ENCODE measurements at places on chromosomes 1 and 21.

DNA sequence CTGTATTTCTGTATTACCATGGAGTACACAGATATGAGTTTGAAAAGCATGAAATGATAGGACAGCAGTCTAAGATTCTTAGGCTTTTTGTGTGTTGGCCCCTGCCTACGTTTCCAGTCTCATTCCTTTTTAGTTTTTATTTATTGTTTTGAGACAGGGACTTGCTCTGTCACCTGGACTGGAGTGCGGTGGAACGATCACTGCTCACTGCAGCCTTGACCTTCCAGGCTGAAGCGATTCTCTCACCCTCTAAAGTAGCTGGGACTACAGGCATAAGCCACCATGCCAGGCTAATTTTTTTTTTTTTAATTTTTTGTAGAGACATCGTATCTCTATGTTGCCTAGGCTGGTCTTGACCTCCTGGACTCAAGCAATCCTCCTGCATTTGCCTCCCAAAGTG lies 3.8 kb downstream of the RAVER2 start:
- no peak for DNase-seq

GRCh38 chr1:59635097-59635496 lies 179.7 kb upstream of the HOOK1 start:
- DNase-seq = no peak

DNA sequence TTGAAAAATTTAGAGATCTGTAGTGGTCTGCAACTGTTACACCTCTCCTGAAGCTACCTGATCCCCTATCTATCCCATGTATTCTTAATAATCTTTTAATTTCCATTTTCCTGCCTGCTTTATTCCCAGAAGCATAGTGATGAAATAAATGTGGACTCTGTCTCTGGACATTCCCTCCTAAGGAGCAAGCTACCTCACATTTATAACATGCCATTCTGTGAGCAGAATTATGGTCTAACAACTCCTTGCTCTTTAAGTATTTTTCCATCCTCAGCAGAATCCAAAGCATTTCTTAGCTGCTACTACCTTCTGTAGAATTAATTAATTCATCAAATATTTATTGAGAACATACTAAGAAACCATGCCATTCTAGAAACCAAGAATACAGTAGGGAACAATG lies 15.1 kb downstream of the CRP start:
- DNase-seq = no peak

DNA sequence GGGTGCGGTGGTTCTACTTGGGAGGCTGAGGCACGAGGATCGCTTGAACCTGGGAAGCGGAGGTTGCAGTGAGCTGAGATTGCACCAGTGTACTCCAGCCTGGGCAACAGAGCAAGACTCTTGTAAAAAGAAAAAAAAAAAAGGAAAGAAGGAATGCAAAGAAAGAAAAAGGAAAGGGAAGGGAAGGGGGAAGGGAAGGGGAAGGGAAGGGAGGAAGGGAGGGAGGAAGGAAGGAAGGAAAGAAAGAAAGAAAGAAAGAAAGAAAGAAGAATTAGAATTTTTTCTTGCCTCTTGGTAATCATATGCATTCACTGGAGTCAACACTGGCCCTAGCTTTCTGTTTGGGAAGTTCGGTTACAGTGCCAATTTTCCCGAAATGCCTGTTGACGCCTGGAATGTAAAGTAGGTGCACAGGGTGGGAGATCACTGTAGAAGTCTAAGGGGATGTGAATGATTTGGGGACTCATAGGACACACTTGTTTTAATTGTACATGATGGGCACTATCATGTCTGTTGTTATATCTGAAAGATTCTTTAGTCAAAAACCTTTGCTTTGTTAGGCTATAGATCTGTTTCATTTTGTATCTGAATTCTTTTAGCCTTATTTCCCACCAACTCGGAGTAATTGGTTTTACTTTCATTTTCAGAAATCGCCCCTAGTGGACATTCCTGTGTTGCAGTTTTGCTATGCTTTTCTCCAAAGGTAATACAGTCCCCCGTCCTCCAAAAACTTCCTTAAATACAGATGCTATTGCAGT lies 59.8 kb upstream of the MORC3 start:
- peak; percentile 71 for DNase-seq

DNA sequence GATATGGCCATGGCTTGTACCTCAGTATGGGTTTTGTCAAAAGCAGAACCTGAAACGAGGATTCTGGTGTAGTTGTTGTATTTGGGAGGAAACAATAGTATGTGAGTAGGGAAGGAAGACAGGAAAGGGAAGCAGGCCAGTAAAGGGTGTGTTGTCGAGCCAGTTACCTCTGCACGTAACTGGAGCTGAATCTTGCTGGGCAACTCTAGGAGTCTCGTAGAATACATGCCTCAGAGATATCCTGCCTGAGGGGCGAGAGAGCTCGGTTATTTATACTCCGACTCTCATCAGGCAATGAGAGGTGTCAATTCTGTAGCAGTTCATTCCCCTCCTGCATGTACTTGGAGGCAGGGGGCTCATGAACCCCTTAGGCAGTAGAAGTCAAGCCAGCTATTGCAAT lies 45.9 kb upstream of the KIF26B start:
- no peak for DNase-seq

DNA sequence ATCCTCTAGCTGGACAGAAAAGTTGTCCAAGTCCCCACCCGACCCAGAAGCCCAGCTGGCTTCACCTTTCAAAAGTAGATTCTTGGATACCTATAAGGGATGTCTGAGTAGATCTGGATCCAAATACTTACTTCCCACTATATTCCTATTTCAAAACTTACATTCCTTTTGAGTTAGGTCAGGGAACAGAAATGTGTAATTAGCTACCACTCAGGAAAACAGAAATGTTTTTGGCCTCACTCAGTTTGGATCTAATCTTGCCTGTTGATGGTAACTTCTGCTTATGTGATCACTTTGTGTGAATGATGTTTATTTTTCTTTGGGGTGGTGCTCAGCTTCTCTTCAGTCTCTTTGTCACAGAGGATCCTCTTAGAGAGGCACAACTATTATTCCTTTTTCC lies 814.4 kb upstream of the RGS18 start:
- DNase-seq = peak; percentile 73

DNA sequence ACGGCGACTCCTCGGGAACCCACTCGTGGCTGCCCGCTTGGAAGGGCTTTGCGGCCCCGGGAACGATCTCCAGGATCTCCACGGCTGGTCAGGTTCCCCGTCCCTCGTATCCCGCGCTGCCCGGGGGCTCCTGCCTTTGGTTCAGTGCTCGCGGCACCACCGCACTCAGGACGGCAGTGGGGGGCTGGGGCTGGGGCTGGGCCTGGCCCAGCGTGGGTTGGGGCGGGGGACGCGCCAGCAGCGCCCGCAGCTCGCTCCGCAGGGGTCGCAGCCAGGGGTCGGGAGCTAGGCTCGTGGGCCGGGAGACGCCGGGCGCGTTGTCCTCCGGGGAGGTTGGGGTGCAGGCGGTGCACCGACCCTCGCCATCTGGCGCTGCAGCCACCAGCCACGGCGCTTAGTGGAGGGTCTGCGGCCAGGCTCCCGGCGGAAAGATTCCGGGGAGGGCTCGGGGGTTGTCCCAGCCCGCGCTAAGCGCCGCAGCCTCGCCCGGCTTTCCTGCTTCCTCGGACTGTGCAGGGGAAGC lies 8.9 kb downstream of the SIM2 start:
- DNase-seq = no peak

GRCh38 chr21:42115136-42115683 lies 44.1 kb downstream of the UMODL1 start:
- no peak for DNase-seq

DNA sequence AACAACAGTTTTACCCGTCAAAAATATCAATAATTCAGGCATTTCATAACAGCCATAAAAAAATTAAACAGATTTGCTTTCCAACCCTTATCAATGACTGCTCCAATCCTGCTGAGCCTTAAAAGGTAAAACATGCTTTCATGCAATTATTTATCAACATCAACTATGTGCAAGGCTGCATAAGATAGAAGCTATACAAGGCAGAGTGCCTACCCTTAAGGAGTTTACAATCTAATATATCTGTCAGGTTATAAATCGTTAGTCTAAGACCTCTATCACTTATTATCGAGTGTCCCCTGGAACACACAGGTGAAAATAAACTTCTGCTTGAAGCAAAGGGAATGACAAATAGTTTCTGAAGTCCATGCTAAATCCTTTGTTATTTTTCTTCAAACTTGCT lies 1.8 kb downstream of the ERRFI1 start:
- DNase-seq = no peak

DNA sequence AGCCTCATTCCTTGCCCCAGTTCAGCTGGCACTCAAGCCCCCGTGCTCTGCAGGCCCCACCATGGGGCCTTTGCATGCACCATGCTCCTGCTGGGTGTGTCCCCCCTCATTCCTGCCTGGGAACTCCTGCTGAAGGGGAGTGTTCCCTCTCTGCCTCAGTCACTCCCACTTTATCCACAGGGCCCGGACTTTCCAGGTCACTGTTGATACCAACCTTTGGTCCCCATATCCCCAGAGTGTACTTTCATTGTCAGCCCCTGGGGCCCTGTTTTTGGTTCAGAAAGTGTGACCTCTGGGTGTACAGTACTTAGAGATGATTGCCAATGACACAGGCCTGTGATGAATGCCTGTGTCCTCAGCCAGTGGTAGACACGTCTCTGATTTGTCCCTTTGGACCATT lies 2.9 kb downstream of the TTC22 start:
- no peak for DNase-seq

DNA sequence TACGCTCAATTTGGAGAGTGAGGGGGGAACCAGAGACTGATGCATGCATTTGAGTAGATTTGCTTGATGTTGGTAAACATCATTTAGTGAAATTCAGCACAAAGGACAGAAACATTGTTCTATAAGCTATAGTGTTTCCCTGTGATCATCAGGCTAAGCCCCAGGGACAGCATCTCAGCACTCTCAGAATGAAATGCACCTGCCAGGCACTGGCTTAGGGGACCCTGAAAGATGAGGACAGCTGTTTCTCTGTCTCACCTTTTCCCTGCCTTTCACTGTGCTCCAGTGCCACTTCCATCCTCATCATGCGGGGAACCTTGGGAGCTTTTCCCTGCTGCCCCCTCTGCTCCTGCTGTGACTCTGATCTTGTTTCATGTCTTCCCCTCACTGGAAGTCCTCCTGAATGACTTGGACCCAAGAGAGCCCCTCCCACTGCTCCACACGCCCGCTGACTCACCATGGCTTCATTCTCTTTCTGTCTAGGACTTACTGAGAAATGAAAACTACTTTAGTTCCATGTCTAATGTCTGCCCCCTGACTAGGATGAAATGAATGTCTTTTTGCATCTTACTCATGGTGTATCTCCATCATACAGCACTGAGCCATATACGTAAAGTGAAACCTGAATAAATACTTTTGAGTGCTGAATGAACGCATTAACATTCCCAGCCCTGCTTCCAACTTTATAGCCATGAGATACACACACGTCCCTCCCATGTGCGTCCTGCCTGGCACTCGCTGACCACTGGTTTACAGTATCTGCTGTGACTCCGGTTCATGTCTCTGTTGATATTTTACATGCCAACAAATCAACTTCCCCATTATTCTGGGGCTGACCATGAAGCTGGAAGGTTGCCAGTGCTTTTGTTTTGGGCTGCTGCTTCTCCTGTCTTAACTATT lies 182.0 kb downstream of the PCP4 start:
- DNase-seq = peak; percentile 78
